RPMI7951 (cell line): ENCODE measurements at places on chromosomes 2 and 18.

- DNase-seq: no peak
Measured at GRCh38 chr2:240648650-240649275, 23.5 kb downstream of the GPR35 start.

GRCh38 chr18:63368611-63369010, 1.6 kb upstream of the KDSR start:
- DNase-seq: no peak

GRCh38 chr18:79741362-79741700, 56.4 kb upstream of the KCNG2 start:
- no peak for DNase-seq

GRCh38 chr2:143608063-143608423, 478.8 kb downstream of the ARHGAP15 start:
- DNase-seq: no peak

- DNase-seq: no peak
Measured at GRCh38 chr2:232492963-232493700, 5.5 kb upstream of the ECEL1 start.

- DNase-seq: peak; percentile 53
Measured at GRCh38 chr18:111306-112014, 46.9 kb upstream of the USP14 start.

DNA sequence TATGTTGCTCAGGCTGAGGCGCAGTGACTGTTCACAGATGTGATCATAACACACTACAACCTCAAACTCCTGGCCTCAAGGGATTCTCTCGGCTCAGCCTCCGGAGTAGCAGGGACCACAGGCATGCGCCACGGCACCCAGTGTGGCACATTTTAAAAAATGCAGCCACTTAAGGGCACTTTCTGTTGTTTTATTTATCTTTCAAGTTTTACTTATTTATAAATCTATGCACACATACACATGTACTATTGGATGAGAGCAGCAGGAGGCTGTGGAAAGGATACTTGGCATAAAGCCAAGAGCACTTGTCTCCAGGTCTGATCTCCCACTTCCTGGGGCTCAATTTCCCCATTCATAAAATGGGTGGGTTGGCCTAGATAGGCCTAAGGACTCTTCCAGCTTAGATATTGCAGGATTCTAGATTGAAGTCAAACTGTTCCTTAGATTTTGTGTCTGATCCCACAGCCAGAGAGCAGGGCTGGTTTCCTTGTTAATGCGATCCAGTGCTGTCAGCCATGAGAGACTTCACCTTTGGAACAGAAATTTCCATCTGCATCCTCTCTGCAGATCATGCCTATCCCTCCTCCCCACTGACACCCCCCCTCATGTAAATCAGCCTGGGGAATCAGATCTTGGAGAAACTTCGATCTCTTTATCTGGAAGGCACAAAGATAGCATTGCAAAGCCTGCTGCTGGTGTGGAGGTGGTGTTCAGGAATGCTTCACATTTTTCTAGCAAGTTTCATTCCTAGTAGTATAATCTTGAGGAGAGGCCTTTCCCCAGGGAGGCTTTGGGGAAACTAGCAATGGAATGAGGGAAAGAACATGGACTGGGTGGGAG, 24.7 kb downstream of the PCBP1 start:
- no peak for DNase-seq

GRCh38 chr18:74414953-74415515, 42.1 kb downstream of the DIPK1C start:
- no peak for DNase-seq

DNA sequence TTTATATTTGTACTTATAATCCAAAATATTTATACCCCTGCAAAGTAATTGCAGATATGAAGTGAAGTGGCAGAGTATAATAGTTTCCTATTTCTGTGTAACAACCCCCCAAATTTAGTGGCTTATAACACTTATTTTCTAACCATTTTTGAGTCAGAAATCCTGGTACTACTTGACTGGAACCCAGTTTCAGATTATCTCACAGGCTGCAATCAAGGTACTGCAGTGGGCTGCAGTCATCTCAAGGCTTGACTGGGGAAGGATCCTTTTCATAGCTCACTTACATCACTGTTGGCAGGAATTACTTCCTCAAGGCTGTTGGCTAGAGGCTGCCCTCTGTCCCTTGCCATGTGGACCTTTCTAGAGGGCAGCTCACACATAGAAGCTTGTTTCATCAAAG, 558.2 kb upstream of the PKDCC start:
- no peak for DNase-seq

- no peak for DNase-seq
Measured at GRCh38 chr18:58231930-58232329, 187.9 kb downstream of the NEDD4L start.

- DNase-seq: no peak
Measured at GRCh38 chr2:167928434-167928833, 319.0 kb downstream of the STK39 start.

DNA sequence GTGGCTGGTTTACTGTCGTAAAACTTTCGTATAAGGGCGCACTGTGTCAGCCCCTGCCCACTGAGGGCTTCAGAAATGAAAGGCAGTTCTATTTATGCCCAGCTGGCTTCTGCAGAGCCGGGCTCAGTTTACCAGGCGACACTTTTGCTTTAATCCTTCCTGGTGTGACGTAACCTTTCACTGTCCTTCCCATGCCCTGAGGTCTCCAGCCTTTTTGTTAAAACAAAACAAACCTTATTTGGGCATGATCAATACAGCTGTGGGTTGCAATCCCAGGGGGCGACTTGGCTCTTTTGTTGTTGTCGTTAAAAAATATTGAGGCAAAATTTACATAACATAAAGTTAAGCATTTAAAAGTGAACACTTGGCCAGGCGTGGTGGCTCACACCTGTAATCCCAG, 85.3 kb downstream of the AGAP1 start:
- no peak for DNase-seq

DNA sequence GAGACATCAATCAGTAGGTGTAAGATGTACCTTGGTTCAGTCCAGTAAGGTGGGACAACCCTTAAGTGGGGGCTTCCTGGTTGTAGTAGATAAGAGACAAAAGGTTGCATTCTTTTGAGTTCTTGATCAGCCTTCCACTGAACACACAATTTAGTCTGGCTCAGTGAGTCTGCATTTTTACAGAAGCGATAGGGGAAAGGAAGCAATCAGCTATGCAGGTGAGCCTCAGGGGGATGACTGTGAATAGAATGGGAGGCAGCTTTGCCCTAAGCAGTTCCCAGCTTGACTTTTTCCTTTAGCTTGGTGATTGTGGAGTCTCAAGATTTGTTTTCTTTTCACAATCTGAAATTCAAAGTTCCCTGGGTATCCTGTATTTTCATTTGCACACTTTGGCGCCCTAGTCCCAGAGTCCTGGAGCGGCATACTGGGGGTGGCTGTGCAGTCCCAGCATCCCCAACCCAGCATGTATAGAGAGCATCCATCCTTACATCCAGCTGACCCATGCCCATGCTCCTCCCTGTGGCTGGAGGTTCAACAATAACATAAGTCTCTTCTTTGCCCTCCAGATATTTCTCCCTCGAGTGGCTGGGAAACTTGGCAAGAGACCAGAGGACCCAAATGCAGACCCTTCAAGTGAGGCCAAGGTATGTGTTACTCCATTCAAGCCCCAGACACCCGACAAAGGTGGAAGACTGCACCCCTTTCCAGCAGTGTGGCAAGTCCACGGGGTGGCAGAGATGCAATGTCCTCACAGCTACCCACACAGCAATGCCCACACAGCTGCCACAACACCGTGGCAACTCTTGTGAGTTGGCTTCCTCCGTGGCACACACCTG, 20.1 kb upstream of the PRLH start:
- no peak for DNase-seq

DNA sequence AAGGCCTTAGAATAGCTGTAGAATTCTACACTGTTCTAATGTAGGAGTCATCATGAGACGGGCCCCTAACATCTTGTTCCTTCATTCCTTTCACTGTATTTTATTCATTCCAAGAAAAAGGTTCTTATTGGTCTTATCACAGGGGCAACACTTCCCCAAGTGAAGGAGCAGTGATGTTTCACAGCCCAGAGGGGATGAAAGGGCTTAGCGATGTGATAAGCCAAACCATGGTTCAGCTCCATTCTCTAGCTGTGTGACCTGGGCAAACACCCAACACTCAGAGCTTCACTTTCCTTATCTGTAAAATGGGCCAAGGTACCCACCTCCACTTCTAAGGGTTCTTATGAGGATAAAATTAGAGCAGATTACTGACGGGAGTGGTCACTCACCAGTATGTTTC, 25.4 kb upstream of the HS6ST1 start:
- DNase-seq: no peak

- DNase-seq: no peak
Measured at GRCh38 chr2:42457011-42457410, 36.8 kb downstream of the KCNG3 start.

- DNase-seq: no peak
Measured at GRCh38 chr18:26826656-26827235, 38.8 kb downstream of the AQP4 start.

- peak; percentile 88 for DNase-seq
Measured at GRCh38 chr2:71614976-71615766, 161.8 kb downstream of the DYSF start.

- no peak for DNase-seq
Measured at GRCh38 chr18:76402026-76402990, 92.7 kb downstream of the ZNF516 start.

DNA sequence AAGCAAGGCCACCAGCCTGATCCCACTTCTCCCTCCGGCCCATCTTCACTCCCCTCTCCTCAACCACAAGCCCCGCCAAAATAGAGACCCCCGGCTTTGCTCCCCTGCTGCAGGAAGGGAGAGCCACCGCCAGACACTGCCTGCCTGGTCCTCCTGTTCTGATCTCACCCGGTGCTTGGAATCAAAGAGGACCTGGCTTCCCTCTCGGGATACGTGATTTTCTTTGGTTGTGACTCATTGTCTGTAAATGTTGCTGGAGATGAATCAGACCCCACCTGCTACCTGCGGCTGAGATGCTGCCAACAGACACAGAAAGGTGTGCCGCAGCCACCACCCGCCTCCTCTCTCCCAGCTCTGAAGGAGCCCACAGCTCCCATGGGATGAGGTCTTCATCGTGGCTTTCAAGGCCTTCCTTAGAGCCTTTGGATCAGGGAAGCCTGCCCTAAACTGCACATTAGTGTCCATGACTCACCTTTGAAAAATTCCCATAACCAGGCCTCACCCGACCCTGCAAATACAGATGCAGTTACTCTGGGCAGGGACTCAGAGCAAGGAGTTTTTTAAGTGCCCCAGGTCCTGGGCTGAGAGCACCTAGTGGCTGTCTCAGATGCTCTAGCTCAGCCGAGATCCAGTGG, 79.4 kb upstream of the ZNF532 start:
- DNase-seq: peak; percentile 93
